Thoracic aorta (tissue), 2 donors: ENCODE measurements at places on chromosomes 7 and 10. TPM values are rescaled to one million over a fixed set of nuclear protein-coding genes. Genes with fewer than 3 reads are reported as not detected.

The ANXA11 gene
- 130 TPM for total RNA-seq

The ATRNL1 gene
- total RNA-seq, result 57.4 TPM

The INMT gene
- total RNA-seq, result 137 TPM

DNA sequence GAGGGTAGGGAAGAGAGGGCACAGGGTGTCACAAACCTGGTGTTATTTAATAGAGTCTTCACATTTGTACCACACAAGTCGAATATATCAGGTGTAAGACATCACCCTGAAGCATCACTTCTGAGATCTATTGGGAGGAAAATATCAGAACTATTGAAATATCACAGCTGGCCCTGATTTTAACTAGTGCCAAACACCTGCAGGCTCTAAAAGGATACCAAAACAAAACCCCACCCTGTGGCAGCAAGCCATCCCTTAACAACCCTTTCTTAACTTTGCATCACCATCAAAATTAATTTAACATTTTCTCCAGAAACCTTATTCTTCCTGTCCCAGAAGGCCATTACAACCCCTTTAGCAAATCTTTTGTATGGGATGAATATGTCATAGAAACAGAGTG is 365.4 kb downstream of the SUGCT start:
- no peak for DNase-seq

GRCh38 chr7:102261451-102261850 is 25.2 kb upstream of the SH2B2 start:
- DNase-seq, result no peak

DNA sequence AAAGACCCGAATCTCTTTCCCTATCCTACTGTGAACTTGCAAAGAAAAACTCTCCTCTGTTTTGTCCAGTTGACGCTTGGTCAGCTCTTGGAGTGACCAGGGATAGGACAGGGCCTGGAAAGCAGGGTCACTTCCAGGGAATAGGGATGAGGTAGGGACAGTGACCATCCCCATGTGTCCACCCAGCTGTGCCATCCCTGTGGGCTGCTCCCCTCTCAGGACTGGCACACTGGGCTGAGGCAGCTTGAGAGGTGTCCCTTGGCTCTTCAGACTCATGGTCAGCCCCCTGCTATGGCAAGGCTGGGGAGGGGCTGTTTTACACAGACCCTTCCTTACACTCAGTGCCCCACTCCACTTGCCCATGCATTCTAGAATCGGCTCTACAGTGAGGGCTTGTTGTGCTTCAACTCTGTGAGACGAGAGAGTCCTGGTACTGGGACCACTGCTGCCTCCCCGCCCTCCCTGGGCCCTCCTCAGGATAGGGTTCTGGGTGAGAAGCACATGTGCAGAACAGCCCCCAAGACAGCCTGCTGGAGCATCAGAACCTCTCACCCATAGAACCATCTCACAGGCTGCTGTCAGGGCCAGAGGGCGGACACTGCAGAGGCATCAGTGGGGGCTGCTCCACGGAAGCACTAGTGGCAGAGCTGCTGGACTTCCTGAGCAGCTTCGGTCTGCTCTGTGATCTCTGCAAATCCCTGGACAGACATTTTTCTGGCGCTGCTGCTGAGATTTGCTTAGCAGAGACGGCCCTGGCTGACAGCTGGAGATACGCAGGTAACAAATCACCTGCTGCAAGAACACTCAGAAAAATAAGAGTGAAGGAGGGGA is 202.8 kb upstream of the CXCL12 start:
- no peak for DNase-seq
